ENCODE measurements at places on chromosomes 16 and 17.

DNA sequence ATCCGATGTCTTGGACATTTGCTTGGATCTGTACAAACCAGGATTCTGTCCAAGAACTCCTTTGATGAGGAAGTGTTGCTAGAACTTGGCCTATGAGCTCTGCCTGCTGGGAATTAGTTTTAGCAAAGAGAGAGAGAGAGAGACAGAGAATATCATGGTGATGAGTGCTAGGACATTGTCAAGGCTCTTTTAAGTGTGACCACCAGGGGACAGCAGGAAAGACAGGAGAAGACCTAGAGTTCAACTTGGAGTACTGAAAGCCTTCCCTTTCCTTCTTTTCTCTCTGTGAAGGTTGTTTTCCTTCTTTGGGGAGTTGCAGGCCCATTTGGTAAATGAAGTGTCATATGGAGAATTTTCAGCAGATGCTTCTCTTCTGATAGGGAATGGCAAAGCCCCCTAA is 389.2 kb upstream of the HSBP1 start:
- DNase-seq = peak; percentile 2

DNA sequence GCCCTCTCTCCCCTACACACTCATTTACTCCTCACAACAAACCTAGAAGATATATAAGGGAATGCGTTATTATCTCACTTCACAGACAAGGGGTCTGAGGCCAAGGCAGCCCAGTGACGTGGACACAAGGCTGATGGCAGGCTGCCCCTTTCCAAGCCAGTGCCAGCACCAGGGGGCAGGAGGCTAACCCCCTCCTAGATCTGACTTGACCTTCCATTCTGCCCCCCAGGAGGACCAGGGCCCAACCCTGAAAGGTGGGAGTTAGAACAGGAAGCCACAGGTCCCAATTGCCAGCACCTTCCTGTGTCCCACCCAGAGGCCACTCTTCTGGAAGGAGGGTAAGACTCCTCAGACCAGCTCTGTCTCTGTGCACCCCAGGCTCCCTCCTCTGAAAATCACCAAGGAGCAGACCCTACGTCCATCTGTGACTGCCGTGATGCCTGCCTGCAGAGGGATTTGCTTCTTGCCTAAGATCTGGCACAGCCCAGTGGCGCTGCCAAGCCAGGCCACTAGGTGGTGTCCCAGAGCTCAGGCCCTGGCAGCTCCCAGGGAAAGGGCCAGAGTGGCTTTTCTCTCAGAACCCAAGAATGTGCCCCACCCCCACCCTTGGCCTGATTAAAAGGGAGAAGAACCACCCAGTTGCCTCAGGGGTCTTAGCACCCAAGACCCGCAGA is 42.4 kb upstream of the MRPS23 start:
- peak; percentile 89 for DNase-seq

DNA sequence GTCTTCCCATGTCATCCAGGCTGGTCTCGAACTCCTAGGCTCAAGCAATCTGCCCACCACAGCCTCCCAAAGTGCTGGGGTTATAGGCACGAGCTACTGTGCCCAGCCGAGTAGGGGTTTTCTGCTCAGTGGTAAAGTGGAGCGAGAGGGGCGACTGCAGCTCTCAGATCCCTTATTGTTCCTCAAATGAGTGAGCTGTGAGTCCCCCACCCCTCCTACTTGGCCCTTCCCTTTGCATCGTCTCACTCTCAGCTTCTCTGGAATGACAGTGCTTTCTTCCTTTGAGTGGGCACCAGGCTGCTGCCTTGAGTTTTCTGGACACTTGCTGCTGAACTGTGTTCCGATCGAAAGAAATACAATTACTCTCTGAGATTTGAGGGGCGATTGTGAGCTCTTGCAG is 63.5 kb downstream of the MSI2 start:
- DNase-seq = no peak

DNA sequence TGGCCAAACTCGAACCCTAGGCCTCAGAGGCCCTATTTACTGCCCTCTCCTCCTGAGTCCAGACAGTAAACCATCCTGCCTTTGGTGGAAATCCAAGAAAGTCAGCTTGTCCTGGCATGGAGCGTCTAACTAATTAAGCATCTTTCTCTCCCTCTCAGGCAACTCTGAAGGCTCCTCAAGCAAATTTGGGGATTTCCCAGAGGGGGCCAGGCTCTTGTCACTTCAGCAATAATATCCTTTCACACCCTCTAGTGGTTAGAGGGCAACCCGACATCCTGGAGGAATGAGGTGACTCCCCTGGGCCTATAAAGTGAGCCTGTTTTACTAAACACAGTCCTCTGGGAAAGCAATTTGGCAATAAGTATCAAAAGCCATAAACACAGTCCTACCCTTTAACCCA is 60.4 kb downstream of the NOG start:
- peak; percentile 58 for DNase-seq

- no peak for DNase-seq
Measured at GRCh38 chr16:49307176-49307575, 25.5 kb upstream of the CBLN1 start.

DNA sequence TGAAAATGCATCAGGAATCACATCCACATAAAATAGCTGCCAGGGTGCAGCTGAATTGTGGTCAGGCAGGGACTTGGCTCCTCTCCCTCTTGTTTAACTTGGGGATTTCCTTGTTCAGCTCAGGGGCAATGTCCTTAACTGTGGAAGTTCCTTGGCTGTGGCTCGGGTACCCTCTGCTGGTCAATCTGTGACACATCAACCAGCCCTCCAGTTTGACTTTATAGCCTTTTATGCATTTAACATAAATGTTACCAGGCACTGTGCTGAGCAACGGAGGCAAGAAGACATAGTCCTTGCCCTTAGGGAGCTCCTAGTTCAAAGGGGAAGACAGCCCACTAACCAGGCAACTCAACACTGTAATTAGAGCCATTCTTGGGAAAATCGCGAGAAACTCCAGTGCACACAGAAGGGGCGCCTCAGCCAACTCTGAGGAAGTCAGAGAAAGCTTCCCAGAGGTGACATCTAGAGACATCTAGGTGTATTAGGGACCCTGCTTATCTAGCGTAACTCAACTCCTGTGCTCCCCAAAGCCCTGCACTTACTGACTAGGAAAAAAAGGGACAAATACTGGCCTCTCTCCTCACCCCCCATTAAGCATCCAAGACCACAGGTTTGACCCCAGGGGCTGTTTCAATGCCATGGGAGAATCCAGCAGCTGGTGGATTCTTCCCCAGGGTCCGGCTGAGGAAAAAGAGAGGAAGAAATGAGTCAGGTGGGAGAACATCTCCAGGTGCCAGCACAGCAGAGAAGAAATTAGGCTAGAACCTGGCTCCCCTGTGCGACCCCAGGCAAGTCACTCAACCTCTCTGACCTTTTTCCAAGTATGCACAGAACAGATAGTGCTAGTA is 17.3 kb upstream of the EEF2K start:
- peak; percentile 90 for DNase-seq

DNA sequence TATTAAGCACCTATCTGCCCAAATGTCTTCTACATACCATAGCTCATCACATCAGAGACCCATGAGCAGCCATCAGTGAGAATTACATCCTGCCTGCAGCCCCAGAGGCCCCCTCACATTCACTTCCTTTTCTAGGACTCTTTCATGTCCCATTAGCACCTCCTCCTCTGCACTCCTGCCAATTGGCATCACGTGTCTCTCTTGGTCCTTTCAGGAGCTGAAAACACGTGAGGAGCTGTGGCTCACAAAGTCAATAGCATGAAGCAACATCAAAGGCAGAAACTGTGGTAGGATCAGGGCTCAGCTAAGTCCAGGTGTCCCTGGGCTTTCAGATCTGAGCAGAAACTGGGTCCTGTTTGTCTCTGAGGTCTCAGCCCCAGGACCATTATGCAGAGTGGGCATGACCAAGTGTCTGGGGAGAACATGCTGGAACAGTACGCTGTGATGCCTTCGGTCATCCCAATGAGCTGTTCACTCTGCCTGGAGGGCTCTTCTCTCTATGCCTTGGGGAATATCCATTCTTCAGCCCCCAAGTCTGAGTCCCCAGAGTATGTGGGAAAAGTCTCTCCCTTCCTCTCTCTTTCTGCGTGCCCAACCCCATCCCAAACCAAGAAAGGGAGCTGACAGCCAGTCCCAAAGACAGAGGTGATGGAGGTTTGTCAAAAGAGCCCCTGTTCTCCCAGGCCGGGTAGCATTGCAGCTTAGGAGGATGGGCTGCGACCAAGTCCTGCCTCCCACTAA is 457.0 kb upstream of the CDH5 start:
- DNase-seq = no peak

DNA sequence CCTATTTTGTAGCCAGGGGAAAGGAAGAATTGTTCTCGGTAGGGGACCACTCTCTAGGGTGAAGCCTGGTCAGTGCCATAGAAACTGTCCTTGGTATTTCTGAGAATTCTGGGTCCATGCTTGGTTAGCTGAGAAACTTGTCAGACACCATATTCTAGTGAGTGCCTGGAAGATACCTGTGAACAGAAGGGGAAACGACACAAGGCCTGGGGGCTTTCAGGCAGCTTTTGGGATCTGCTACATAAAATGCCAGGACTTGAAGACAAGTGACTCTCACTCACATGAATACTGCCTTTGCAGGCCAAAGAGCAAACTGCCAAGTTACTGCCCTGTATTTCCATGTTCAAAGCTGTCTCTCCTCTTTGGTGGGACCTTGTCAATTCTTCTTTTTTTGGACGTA is 18.3 kb downstream of the ODF4 start:
- no peak for DNase-seq

DNA sequence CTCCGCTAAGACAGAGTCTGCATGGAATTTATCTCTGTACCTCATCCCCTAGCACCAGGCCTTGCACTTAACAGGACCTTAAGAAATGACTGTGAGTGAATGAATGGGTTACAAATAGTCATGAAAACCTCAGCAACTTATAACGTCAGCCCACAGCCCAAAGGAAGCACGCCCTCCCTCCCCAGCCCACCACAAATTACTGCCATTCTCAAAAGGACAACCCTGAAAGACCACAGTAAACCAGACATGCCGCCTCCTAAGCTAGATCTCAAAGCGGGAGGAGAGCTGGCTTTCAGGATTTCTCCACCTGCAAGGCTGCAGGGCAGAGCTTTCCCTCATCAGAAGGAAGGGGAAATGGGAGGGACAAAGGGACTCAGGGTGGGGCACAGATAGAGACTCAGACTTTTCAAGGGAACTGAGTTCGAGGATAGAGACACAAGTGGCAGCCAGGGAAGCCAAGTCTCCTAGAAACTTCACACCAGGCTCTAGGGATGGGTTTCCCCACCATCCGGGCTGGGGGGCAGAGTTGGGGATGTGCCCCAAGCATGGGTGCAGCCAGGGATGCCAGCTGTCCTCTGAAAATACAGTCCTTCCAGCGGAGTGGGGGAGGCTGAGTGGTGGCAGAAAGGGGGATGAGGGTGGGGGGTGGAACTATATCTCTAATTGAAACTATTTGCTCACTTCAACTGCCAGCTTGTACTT is 56.7 kb downstream of the PLXDC1 start:
- DNase-seq = peak; percentile 17
